ENCODE measurements at places on chromosomes 4 and X.

GRCh38 chr4:102554482-102554881 is 53.3 kb downstream of the NFKB1 start:
- no peaks in the 10 kb centered on the region for H3K36me3 ChIP-seq
- H3K4me1 ChIP-seq, result peaks cover 20% of the 10 kb centered on the region
- H3K27me3 ChIP-seq, result no peaks in the 10 kb centered on the region
- no peak overlapping the region for H3K4me3 ChIP-seq

DNA sequence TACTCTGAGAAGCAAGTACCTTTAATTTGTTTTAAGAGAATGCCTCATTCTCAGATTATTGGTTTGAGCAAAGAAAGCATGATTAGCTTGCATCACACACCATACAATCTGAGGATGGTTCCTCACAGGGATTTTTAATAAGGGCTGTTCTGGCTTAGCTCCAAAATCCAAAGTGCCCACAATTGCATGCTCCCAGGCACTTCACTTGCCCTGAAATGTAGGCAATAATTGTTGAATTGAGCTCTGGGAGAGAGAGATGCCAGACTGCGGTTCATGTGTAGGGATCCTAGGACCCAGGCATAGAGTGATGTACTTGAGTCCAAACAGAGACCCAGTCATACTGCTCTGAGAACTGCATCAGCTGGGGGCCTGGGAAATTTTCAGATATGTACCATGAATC is 358.4 kb upstream of the CXorf51B start:
- no peaks in the 10 kb centered on the region for H3K4me1 ChIP-seq
- no peaks in the 10 kb centered on the region for H3K27me3 ChIP-seq
- no peak overlapping the region for H3K27ac ChIP-seq
- H3K4me3 ChIP-seq, result no peak overlapping the region
- H3K36me3 ChIP-seq, result no peaks in the 10 kb centered on the region

DNA sequence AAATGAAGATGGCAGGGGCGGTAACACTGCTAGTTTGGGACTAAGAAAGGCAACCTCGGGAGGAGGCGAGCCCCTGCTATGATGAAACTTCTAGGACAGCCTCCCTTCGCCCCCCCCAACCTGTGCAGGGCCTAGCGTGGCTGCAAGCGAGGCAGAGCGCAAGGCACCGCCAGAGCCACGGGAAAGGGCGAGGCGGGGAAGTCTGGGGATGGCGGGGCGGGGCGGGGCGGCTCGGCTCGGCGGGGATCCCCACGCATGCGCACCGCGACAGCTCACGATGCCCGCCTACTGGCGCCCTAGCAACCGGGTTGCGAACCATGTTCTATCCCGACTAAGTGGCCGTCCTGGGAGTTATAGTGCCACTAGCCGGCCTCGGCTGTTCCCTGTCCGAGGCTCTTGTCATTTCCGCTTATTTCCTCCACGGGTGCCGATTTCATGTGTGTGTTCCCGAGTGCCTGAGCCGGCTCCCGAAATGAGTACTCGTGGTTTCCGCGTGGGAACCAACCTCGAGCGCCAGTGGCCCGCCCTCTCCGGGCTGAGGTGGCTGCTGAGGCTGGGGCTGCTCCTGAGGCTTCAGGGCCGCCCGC is 28.7 kb upstream of the RBMX start:
- no peaks in the 10 kb centered on the region for H3K4me1 ChIP-seq
- H3K27ac ChIP-seq, result peak overlapping the region; percentile 88
- H3K36me3 ChIP-seq, result no peaks in the 10 kb centered on the region
- no peaks in the 10 kb centered on the region for H3K27me3 ChIP-seq
- peak overlapping the region; percentile 61 for H3K4me3 ChIP-seq
- peak; percentile 91 for DNase-seq

- no peaks in the 10 kb centered on the region for H3K36me3 ChIP-seq
- no peak overlapping the region for H3K27ac ChIP-seq
- DNase-seq, result no peak
- no peak overlapping the region for H3K4me3 ChIP-seq
- H3K27me3 ChIP-seq, result no peaks in the 10 kb centered on the region
Observed at GRCh38 chr4:1283711-1284110, 6.0 kb upstream of the MAEA start.

DNA sequence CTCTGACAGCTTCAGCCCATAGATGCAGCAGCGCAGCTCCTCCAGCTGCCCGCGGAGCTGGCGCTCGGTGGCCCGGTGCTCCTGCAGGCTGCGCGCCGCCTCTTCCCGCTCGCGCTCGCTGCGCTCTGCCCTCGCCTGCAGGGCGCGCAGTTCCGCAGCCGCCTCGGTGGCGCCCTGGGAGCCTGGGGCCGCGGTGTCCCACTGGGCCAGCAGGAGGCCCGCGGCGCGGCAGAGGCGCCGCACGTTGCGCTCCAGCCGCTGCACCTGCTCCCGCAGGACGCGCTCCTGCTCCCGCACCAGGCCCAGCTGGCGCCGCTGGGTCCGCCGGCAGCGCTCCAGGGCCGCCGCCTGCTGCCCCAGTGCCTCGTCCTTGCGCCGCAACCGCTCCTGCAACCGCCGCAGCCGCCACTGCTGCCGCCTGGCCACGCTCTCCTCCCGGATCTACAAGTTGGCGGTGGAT is 10.1 kb downstream of the C4orf50 start:
- no peaks in the 10 kb centered on the region for H3K36me3 ChIP-seq
- H3K4me1 ChIP-seq, result no peaks in the 10 kb centered on the region

DNA sequence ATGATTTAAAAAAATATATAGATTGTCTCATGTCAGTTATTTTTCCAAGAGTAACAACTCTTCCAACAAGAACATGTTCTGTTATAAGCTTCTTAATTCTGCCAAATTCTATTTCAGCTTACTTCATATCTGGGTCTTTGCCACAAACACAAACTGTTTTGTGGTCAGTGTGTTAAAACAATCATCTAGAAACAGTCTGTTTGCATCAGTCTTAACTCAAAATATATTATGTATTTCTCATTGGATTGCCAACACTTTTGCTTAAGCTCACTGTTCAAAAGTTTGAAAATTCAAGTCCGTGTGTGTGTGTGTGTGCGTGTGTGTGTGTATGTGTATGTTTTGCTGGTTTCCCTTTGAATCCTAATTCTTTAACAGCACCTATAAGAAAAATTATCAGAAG is 752.3 kb upstream of the NDST4 start:
- H3K27me3 ChIP-seq, result no peaks in the 10 kb centered on the region
- H3K27ac ChIP-seq, result no peak overlapping the region
- H3K4me3 ChIP-seq, result no peak overlapping the region

DNA sequence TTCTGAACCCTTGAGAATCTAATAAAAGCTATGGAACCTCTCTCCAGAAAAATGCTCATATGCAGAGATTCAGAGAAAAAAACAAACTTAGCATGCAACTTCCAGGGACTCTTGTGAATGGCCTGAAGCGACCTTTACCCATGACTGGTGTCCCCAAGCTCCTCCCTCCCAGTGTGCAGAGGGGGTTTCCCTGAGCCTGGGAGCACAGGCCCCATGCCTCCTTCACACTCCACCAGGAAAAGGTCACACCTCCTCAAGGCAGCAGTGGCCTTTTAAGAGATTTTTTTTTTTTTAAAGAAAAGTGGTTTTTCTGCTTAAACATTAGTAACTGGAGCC is 13.3 kb upstream of the UBA6 start:
- no peaks in the 10 kb centered on the region for H3K36me3 ChIP-seq
- H3K4me1 ChIP-seq, result peaks cover 15% of the 10 kb centered on the region
- DNase-seq, result no peak
- H3K4me3 ChIP-seq, result no peak overlapping the region

DNA sequence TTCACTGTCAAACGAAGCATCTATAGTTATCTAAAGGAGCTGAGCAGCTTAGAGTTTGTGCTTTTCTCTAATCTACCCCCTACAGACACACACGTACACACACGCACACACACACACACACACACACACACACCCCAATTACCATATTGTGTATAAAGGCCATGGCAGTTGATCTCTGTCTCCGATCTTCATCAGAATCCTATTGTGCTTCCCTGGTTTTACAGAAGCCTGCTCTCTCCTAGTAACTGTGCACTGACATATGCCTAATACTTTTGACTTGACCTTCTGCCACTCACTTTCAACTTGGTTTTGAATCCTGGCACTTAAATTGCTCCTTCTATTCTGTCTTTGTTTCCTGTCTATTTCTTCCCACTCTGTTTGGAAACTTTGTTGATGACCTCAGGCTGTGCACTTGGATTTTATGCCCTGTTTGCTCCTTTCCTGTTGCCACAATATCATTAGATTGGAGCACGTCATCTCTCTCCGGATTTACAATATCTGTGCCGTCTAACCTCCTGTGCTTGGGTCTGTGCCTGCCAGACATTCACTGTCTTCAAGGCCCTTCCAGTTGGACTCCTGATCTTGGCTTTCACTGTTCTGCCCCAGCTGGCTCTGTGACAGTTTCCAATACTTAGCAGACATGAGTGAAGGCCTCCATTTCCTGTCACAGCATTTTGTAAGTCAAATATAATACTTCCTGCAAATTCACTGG is 928.1 kb downstream of the FAT4 start:
- no peak overlapping the region for H3K4me3 ChIP-seq
- no peak for DNase-seq
- no peaks in the 10 kb centered on the region for H3K4me1 ChIP-seq
- no peaks in the 10 kb centered on the region for H3K27me3 ChIP-seq
- no peaks in the 10 kb centered on the region for H3K36me3 ChIP-seq

DNA sequence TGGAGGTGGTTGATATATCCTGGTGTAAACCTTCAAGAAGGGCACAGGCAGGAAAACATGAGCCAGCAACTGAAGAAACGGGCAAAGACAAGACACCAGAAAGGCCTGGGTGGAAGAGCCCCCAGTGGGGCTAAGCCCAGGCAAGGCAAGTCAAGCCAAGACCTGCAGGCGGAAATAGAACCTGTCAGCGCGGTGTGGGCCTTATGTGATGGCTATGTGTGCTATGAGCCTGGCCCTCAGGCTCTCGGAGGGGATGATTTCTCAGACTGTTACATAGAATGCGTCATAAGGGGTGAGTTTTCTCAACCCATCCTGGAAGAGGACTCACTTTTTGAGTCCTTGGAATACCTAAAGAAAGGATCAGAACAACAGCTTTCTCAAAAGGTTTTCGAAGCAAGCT is 7.2 kb downstream of the ZFP42 start:
- H3K36me3 ChIP-seq, result no peaks in the 10 kb centered on the region
- no peaks in the 10 kb centered on the region for H3K4me1 ChIP-seq
- H3K4me3 ChIP-seq, result no peak overlapping the region
- no peak for DNase-seq
- no peaks in the 10 kb centered on the region for H3K27me3 ChIP-seq
- no peak overlapping the region for H3K27ac ChIP-seq

DNA sequence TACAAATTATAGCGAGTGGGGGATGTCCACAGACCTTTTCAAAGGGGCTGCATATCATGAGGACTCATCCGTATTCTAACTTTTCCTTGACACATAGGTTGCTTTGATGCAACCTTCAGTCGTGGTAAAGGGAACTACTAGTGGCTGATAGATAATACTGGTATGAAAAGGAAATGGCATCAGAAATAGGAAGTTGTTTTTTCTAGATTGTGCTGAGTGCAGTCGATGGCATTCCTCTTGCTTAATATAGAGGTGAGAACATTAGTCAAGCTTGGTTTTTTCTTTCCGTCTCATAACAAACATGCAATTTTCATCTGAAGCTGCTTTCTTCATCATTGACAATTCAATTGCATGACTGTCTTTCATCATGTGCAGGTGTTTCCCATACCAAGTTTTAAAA is 16.6 kb downstream of the ENPEP start:
- no peaks in the 10 kb centered on the region for H3K4me1 ChIP-seq
- no peak overlapping the region for H3K27ac ChIP-seq
- H3K27me3 ChIP-seq, result no peaks in the 10 kb centered on the region
- no peak for DNase-seq
- no peaks in the 10 kb centered on the region for H3K36me3 ChIP-seq

DNA sequence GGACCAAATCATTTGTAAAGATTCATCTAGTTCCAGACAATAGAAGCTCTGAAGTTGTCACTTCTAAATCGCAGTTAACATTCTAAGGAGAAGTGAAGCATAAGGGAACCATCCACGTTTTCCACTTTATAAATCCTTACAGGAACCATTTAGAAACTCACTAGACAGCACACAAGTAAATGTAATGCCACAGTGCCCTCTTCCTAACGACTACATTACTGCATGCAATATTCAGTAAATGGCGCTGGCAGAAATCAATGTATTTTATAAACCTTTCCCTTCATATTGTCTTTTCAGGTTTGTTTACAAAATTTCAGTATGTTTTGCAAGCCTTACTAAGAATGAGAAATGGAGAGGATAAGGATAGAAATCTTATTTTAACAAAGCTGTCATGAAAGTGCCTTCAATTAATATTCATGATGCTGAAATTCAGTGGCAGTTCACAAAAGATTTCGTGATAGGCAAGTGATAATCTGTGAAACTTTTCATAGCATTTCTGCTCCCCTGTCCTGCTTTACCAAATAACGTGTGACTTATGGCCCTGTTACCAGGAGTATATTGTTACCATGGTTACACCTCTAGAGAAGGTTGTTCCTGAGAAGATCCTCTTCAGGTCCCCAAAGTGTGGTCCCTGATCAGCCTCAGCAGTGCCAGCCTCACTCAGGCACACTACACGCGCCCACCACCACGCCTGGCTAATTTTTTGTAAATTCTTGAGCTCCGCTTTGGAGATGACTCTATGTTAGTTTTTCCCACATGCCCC is 54.2 kb downstream of the TMA16 start:
- no peak for DNase-seq
- H3K4me1 ChIP-seq, result peaks cover 10% of the 10 kb centered on the region
- no peaks in the 10 kb centered on the region for H3K27me3 ChIP-seq
- no peak overlapping the region for H3K27ac ChIP-seq

GRCh38 chr4:26871611-26872010 is 11.0 kb downstream of the STIM2 start:
- no peak overlapping the region for H3K4me3 ChIP-seq
- no peaks in the 10 kb centered on the region for H3K4me1 ChIP-seq
- DNase-seq, result no peak
- no peak overlapping the region for H3K27ac ChIP-seq
- H3K27me3 ChIP-seq, result no peaks in the 10 kb centered on the region
- no peaks in the 10 kb centered on the region for H3K36me3 ChIP-seq

GRCh38 chr4:38905652-38906385 is 38.2 kb downstream of the FAM114A1 start:
- DNase-seq, result no peak
- H3K4me1 ChIP-seq, result no peaks in the 10 kb centered on the region
- H3K27me3 ChIP-seq, result no peaks in the 10 kb centered on the region
- no peak overlapping the region for H3K4me3 ChIP-seq
- peaks cover 45% of the 10 kb centered on the region for H3K36me3 ChIP-seq

DNA sequence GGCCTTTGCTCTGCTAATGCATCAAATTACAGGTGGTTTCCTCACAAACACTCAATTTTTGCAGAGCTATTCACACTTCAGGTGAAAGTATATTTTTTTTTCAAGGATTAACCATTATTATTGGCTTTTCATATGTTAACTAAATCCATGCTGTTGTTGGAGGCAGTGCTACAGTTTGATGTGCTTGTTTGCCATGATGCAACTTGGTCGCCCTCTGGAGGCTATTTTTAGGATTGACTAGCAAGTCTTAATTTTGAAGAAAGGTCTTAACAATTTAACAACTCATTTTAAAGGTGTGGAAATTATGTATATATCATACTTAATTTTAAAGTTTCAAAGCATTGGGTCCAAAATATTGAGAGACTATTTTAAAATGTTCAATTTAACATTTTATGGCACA is 168.8 kb upstream of the FAM47A start:
- no peak for DNase-seq
- no peak overlapping the region for H3K4me3 ChIP-seq
- no peaks in the 10 kb centered on the region for H3K4me1 ChIP-seq
- H3K36me3 ChIP-seq, result no peaks in the 10 kb centered on the region
- H3K27ac ChIP-seq, result no peak overlapping the region
- no peaks in the 10 kb centered on the region for H3K27me3 ChIP-seq
